Fibroblast of the conjunctiva (primary cell): ENCODE measurements at places on chromosomes 3 and 15.

DNA sequence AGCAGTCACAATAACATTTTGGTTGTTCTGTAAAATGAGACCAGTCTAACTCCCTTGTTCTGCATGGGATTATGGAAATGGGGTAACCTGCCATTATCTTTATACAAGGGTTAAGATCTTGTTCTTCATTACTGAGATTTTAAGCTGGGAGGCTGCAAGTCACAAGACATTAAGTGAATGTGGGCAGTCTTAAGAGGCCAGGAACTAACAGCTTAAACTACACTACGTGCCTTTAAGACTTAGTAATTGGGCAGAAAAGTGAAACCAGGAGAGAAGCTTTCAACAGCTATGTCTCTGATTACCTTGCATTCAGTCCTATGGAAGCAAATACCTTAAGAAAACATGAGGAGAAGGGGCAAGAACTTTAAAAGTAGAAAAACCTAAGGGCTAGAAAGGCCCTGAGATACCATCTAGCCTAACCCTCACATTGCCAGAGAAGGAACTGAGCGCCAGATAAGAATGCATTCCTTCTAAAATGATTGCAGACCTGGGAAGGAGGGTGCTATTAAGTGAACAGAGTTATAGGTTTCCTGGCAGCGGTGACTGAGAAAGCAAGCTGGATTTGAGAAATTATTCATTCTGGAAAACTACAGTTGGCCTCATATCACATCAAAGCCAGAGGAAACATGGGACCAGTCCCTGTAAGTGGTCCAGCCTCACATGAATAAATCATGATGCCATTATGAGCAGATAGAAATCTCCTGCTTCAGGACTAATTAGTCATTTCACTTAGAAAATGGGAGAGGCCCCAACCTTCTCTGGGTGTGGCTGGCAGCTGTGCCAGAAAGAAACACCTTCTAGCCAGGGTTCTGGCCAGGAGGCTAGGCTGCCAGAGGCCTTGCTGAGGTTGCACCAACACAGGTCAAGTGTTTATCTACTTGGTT is 32.9 kb downstream of the DAPK2 start:
- no peak for DNase-seq

DNA sequence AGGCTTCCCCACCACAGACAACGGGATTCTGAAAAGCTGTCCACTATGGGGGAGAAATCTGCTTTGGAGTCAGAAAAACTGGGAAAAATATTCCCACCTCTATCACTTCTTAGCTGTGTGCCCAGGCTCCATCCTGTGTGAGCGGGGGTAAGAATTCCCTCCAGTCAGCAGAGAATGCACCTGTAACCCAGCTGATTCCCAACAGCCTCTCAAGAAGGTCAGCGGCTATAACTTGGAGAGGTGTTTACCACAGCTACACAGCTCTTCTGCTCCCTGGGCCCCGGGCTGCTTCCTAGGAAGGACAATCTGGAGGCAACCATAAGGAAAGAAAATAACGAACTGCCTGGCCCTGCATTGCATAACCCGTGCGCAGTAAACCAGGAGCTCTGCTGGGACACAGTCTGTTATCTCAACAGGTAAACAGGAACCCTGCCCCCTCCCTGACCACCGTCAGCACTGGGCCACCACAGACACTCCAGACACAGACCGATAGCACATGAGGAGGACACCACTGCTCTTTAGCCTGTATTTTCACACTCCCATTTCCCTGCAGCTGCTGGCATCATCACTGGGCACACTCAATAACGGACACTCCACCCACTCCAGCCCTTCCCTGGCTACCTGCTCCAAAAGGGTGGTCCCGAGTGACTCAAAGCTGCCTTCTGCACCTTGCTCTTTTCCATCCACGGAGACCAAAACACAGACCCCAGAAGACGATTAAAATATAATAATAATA is 2.1 kb downstream of the RAB43 start:
- DNase-seq = no peak

- no peak for DNase-seq
Observed at GRCh38 chr3:147395899-147396711, 10.2 kb downstream of the ZIC4 start.

- DNase-seq = no peak
Observed at GRCh38 chr15:52405856-52406255, 110.3 kb upstream of the MYO5C start.

DNA sequence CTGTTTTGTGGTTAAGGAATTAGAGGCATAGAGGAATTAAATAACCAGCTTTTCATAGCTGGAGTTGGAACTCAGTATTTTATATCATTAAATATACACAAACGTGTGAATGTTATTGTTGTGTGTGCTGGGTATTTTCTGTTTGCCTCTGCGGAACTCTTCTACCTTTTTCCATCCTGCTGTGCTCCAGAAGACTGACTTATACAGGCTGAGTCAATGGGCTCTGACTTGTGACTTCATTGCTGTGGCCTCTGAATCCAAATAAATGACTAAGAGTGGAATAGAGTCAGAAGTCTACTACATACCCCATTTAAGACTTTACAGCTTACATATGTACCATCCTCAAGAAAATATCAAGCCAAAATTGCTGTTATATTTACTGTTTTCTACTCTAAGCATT is 17.6 kb downstream of the ARIH1 start:
- no peak for DNase-seq

DNA sequence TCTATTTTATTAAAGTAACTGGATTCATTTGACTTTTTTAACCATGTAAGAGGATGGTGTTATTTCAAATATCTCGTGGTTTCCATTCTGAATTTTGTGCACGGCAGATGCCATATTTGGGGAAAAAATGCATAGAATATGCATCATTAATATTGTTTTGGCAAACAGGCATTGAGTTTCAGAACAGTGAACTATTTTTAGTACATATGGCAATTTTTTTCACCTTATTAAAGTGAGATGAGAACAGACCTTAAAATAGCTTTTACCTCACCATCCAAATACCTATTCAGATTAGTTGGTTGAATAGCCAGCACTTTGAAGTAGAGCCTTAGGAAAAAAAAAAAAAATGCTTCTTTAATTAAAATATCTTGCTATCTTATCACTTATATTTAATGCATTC is 117.3 kb upstream of the FLNB start:
- no peak for DNase-seq

- no peak for DNase-seq
Observed at GRCh38 chr3:69715204-69715603, 24.1 kb upstream of the MITF start.

DNA sequence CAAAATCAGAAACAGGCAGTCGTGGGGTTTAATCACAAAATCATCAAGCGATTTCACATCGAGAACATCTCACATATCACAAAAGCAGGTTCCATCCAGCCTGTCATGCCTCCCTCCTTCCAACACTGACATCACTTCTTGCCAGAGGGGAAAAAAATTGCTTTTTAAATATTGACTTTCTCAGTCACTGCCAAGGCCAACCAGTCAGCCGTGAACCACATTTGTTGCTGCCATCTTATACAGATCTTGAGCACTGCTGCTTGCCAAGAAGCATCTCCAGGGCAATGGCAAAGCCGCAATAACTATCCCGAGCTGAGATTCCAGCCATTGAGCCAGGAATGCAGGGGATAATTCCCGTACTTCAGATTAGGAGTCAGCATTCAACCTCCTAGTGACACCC is 174.6 kb downstream of the ANXA2 start:
- no peak for DNase-seq

DNA sequence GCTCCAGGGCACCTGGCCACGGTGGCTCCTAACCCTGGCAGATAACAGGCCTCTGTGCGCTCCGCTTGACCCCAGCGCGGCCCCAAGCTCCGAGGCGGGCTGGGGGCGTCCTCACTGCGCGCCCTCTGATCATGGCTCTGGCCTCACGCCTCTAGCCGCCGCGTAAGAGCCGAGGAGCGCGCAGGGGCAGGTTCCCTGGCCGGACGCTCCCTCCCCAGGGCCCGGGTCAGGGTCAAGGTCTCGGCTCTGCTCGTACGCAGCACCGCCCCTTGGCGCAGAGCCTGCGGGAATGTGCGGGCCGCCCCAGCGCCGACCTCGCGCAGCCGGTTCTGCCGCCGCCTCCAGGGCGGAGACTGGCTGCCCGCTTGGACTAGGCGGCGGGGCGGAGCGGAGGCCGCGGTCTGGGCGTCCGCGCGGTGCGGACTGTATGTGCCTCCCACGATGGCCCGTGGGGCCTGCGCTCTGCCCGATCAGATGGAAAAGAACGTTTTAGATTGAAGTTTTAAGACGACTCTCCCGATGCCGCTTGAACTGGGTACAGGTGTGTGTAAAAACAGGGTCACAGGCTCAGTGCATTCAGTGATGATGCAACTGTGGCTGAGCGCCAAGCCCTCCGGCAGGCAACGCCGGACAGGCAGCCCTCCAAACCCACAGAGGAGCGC is 40.8 kb downstream of the CHST14 start:
- peak; percentile 17 for DNase-seq

DNA sequence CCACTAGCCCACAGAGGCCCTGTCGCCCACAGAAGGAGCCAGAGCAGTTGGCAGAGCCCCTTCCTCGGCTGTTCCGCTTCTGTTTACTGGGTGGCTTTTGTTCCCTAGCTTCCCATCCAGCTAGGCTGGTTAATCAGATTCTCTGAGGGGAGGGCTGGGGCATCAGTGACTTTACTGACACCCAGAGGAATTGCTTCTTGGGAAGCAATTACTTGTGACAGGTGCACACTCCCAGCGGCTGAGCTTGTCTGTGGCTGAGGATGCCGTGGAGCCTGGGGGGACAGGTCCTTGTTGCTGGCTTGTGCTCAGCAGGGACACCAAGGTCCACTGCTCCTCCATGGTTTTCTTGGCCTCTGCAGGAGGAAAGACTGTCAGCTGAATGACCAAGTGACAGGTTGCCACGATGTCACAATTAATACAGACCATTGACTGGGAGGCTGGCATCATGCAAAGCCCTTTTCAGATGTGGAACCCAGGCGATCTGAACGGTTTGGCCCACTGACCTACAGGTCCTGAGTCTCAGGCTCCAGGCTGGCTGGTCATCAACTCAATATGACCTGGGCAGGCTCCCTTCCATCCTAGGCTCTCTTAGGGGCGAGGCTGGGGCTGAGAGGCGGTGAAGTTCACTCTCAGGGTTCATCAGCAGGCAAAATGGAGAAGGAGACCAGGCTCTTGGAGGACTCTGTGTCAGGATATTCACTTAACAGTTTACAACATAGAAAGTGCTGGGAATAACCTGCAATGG is 31.8 kb upstream of the SFMBT1 start:
- DNase-seq = no peak

DNA sequence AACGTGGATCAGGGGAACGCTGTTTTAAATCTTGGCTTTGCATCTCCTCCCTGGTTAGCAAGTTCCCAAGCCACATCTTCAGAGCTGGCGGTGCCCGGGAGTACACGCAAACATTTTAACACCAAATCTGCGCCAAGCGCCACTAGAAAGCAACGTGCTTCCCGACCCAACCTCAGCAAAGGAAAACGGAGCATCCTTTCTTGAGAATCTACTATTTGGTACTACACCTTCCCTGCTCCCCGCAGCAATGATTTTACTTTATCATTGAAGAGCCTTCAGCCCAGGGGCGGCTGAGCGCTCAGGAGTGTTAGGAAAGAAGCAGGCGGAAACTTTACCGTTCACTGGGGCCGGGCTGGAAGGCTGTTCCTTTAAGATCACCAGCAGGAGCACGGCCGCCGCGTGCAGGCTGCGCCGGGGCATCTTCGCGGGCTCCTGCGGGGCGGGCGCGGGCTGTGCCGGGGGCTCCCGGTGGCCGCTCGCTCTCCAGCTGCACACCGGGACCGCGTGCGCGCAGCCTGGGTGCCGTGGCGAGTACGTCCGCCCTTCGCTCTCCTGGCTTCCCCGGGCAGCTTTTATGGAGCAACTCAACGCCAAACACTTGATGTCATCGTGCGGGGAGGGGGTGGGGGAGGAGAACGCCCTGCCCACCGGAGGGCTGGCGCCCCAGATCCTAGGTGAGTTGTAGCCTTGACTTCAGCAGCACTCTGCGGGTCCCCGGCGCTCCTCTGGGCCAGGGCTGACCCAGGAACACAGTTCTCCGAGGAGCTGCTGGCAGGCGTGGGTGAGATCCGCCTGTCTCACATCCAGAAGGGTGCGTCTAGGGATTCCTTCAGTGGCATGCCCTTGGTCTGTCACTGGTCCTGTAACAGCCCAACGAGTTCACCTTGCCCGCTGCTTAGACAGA is at the start of gene CA12:
Gene CA12, minus strand, starts transcription at position 546 of the 904 bp plus-strand sequence. Its CDS starts 126 bp downstream, at position 420.
- no peak for DNase-seq

DNA sequence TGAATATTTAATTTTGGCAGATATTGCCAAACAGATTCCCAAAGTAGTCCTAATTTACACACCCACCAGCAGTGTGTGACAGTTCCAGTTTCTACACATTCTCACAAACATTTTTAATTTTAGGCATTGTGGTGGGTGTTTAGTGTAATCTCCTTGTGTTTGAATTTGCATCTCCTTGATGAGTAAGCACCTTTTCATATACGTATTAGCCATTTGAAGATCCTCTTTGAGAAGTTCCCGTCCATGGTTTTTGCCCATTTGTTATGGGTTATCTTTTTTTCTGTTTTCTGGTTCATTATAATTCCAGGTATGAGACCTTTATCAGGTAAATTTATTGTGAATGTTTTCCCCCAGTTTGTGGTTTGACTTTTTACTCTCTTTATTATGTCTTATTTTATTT is 2.3 kb upstream of the TM4SF19 start:
- DNase-seq = no peak

GRCh38 chr15:66603301-66604179 is 37.7 kb upstream of the LCTL start:
- peak; percentile 32 for DNase-seq

DNA sequence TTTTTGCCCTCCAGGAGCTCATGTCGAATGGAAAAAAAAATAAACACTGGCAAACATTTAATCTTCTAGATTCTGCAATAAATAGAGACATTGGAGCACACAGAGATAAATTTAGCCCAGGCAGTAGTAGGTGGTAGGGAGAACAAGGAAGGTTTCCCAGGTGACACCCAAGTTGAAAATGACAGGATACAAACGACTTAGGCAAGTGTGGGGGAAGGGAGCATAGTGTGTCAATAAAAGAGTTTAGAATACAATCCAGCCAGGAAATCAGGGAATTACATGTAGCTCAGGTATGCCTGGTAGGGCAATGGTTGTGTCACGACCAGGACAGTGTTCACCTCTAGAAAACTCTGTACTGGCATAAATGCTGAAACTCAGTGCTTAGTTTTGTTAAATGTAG is 364.6 kb upstream of the AGTR1 start:
- no peak for DNase-seq

DNA sequence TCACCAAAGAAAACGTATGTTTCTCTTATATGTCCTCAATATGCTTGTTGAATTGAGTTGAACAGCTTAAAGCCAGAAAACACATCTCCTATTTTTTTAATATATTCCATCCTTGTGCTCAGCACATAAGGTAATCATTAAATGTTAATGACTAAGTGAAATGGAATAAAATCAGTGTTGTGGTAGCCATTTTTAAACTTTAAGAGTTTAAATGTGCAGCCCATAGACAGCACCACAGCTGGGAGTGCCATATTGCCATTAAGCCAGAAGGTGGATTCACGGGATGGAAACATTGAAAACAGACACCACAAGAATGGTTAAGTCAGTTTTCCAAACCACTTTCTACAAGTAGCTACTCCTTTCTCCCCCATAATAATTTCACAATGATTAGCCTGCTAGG is 76.8 kb upstream of the C15orf61 start:
- DNase-seq = peak; percentile 1

GRCh38 chr3:174020156-174020555 is 622.6 kb downstream of the NLGN1 start:
- DNase-seq = no peak

- DNase-seq = no peak
Observed at GRCh38 chr3:107928084-107928445, 162.8 kb downstream of the CD47 start.

- DNase-seq = no peak
Observed at GRCh38 chr3:44409640-44410410, 67.6 kb downstream of the ZNF445 start.

GRCh38 chr3:172283841-172284357 is 164.4 kb downstream of the GHSR start:
- no peak for DNase-seq

- DNase-seq = peak; percentile 12
Observed at GRCh38 chr3:69309814-69310213, 76.1 kb downstream of the FRMD4B start.
